GM12892 (cell line): ENCODE measurements at places on chromosomes 2 and 18.

DNA sequence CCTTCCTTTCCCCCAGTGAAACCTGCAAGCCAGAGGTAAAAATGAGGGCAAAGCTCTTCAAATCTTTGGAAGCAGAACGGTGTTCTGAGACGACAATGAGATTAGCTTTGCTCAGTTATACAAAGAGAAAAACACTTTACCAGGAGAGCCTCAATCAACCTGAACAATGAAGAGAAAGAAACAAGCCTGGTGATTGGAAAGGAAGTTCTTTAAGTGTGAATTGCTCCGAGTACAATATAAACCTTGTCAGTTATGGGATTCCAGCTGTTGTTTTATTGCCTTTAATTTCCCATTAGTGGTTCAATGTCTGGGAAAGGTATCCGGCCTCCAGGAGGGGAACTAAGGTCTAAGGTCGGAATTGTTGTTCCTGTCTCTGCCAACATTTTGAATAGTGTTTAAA lies 901.6 kb downstream of the EPHA4 start:
- no peak for DNase-seq

DNA sequence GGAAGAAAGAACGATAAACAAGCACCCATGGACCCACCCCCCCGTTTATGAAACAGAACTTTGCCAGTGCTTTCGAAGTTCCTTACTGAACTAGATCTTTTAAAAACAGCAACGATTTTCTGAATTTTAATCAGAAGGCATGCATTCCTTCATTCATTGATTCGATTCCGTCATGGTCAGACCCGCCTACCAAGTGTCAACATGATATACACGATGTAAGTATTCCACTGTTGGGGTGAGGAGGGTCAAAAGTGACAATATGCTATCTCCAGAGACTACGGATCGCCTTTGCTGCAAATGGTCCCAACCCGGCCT lies 316 bp upstream of the FMNL2 start:
- no peak for DNase-seq

GRCh38 chr2:27105981-27106380 lies 12.9 kb downstream of the CGREF1 start:
- no peak for DNase-seq

- no peak for DNase-seq
These were observed 1432.2 kb upstream of the ACVR2A start for GRCh38 chr2:146412625-146413024.

DNA sequence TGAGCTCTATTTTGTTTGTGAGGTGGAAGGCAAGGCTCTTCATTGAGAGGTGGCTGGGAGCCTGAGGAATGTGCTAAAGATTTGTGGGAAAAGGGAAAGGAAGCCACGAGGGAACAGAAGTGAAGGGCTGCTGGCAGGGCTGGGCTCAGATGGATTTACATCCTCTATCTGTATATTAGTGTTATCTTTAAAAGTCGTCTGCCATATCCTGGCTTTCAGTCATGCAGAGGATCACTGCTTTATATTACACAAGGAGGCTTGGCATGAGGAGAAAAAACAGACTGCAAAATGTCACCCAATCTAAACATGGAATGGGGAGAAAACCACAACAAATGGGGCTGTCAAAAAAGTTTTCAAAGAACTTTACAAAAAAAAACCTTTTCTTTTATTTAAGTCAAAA lies 434.4 kb downstream of the HRH4 start:
- no peak for DNase-seq

GRCh38 chr2:151051574-151052220 lies 210.0 kb downstream of the RBM43 start:
- DNase-seq: peak; percentile 2

DNA sequence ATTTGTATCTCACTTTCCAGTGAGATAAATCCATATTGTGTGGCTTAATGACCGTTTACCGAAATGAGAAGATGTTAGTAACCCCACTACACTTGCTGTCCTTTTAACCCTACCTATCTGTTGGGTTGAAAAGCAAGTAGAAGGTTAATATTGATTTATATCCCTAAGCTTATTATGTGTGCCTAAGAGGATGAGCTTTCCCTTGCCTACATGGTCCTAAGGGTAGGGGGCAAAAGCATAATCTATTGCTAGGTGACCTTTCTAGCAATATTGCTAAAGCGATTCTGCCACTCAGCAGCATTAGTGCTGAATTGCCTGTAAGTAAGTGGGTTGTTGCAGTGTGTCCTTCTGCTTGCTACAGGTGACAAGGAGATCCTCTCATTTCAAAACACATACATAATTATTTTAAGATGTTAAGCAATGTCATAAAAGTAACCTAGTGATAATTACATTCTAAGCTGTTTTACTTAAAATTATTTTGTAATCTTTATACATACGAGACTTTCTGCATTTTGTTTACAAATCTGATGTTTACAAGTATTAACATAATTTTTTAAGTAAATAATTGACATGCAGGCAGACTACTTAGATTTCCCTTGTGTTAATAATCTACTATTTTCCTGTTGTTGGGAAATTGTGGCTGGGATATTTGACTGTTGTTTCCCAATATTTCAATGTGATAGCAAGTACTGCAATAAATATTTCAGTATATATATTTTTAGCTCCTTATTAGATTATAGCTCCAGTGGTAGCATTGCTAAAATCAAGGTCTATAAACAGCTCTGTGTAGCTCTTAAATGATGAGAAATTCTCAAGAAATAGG lies 49.1 kb upstream of the CABYR start:
- DNase-seq: no peak

DNA sequence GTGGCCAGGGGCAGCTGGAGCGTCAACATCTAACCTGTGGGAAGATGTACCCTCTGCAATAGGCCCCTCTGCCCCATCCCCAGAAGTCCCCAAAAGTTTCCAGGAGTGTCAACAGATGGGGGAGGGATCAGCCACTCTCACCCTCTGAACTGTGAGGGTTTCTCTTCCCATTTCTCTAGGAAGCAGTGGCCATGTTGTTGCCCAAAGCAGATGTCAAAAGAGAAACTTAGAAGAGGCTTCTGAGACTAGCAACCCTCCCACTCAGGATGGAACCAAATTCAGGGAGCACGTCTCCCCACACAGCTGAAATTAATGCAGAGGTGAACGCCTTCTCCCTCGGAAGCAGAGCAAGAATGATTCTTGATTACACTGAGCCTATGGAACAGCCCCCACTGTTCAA lies 70.3 kb downstream of the ARL4C start:
- DNase-seq: no peak

DNA sequence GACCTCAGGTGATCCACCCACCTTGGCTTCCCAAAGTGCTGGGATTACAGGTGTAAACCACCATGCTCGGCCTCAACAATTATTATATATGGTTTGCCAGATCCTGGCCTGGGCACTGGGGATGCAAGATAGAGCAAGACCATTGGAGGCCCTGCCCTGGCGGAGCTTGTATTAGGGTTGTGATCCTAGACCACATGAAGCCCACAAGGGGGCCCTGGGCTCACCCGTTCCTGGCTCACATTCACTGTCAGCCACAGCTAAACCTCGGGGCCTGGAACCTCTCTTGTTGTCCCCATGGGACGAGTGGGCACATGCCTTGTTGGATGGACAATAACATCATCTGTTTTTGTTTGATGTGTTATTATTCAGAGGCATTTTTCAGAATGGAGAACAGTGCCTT lies 14.9 kb downstream of the HPCAL1 start:
- DNase-seq: no peak

GRCh38 chr2:24020244-24020643 lies 10.4 kb downstream of the MFSD2B start:
- DNase-seq: no peak

DNA sequence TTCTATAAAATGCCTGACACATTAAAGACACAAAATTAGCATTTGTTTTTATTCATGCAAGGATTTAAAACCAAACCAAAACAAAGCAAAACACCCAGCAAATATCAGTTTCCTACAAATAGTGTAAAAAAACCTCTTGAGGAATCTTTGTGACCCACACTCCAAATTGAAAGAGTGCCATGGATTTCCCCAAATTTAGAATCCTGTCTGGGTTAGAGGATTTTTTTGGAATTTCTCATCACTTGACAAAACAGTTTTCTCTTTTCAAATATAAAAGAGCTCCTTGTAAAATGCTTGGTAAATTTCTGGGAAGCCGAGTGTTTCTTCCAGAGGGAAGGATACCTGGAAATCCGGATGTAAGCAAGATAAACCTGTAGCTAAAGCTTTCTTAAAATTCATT lies 1.7 kb upstream of the FN1 start:
- DNase-seq: no peak

- no peak for DNase-seq
These were observed 284.4 kb downstream of the SOX11 start for GRCh38 chr2:5976531-5977065.

DNA sequence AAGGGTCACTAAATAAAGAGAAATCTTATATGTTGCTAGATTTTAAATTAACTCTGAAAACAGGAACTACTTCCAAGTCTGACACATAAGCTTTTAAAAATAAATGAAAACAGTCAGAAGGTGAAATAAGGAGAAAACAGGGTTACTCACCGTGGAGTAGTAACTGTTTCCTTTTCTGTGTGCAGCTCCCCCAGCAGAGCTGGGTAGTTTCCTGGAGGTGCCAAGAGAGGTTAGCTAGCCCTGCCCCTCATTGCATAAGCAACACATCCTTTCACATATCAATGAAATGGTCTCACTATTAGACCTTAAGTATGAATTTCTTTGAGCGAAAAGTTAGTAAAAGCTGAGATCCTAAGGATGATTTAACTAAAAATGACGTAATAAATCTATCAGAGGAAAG lies 54.0 kb upstream of the GPR75 start:
- peak; percentile 1 for DNase-seq
